AML-193 (cell line): ENCODE measurements at places on chromosomes 4 and X.

DNA sequence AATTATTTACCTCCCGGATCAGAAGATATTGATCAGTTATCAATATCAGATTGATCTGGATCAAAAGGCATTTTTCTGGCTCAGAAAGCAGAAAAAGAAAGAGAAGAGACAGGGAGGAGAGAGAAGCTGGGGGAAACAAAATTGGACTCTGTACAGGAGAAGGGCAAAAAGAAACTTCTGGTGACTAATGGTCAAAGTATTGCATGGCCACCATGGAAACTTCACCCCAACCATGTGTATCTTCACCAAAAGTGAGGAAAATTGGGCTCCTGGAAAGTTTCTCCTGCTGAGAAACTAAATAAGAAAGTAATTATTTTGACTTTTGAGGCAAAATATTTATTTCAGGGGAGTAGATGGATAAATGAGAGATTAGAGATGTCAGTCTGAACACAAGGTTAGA, 33.9 kb downstream of the RNF150 start:
- no peak for DNase-seq

DNA sequence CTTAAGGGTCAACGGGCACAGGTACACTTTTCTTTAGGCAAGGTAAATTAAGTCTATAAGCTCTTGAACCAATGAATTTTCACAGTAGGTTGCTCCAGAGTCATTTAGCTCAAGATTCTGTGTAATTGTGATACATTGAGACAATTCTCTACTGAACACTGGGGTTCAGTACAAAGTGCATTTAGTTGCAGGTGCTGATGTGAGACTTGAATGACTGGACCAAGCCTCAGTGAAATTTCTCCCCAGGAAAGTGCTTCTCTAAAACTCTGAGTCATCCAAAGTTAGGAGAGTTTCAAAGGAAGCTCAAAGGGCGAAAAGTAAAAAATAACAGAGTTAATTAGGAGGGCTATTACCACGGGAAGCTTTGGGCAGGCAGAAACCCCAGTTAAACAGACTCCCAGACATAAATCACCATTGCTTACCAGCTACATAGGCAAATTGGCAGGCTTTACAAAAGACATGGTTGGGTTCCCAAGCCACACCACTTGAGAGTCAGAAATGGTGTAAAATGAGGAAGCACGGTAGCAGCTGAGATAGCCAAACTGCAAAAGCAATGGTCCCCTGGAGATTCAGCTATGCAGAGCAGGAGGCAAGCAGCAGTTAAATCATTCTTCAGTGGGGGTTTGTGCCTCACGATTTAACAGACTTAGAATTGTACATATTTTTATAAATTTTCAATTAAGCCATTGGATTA, 202.6 kb downstream of the PCDH19 start:
- no peak for DNase-seq

GRCh38 chr4:152197211-152197610, 338.7 kb downstream of the FBXW7 start:
- DNase-seq: no peak

GRCh38 chr4:139833151-139833910, 167.7 kb downstream of the MGST2 start:
- no peak for DNase-seq

- DNase-seq: no peak
These were observed 40.9 kb upstream of the XK start for GRCh38 chrX:37644381-37645305.

- DNase-seq: no peak
These were observed 92.9 kb downstream of the ANK2 start for GRCh38 chr4:113142351-113142750.

DNA sequence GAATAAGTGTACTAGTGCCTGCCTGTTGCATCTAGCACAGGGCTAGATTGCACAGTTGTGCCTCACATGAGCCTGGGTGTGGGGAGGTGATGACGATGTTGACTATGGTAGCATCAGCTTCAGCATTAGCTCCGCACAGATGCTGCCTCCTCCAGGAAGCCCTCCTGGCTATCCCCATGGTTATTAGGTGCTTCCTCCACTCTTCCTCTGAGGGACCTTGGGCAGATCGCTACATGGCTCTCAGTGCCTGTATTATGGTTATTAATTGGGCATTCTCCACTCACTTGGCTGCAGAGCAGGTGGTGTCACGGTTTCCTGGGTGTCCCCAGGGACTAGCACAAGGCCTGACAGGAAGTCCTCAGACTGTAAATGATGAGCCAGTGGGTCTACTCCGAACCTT, 325.6 kb downstream of the ARHGAP10 start:
- DNase-seq: no peak

GRCh38 chr4:99381588-99382175, 29.1 kb upstream of the ADH1C start:
- no peak for DNase-seq

DNA sequence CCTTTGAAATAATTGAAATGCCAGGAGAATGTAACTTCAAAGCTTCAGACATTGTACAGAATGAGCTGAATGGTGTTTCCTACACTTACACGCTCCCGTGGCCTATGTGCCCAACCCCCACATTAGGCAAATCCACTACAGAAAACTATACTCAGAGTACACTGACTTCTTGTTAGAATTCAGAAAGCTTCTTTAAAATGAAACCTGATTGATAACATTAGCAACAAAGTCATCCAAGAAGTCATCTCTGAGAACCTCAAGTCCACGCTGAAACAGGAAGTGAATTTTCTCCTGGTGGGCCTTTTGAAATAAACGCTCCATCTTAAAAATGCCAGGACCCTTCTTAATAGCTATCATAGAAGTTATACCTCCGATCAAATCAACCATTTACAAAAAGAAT, 136.3 kb downstream of the TSPAN5 start:
- no peak for DNase-seq

DNA sequence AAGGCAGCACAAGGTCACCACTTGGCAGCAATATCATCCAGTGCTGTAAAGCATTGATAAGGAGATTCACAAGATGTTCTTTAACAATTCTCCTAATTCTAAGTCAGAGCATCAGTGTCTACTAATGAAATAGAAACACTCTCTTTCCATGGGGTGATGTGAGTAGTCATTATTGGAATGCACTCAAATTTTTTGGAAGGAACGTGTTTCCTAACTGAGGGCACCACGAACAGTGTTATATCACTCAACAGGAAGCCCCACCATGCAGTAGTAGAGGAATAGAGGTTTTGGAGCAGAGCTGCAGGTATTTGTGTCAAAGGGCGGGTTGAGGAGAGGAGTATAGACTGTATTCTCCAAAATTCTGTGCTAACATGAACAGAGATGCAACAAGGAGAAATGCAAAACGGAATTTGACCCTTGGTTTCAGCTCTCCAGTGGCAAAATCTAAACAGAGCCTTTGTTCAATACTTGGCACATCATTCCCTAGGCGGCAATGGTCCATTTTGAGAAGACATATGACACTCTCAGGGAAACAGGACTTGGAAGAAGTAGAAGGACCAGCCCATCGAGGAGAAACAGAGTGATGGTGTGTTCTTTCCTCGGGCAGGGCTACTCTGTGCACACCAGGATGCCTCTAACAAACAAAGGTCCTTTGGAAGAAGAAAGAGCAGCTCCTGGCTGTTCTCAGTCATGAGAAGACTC, 98.9 kb downstream of the CPEB2 start:
- DNase-seq: no peak

DNA sequence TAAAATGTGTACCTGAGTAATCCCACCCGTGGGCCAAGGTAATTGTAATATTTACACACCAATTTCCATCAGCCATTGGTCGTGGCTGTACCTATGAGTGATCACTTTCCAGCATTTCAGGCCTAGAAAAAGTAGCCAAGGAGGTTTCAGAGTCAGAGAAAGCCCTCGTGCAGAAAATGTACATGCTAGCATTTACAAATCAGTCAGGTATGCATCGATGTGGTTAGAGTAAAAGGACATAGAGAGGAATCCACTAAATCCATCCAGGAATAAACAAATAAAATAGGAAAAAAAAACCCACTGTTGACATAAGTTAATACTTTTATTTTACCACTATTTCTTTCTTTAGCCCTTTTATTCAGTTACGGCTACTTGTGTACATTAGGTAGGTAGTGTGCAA, 256.8 kb downstream of the TRIML1 start:
- no peak for DNase-seq

DNA sequence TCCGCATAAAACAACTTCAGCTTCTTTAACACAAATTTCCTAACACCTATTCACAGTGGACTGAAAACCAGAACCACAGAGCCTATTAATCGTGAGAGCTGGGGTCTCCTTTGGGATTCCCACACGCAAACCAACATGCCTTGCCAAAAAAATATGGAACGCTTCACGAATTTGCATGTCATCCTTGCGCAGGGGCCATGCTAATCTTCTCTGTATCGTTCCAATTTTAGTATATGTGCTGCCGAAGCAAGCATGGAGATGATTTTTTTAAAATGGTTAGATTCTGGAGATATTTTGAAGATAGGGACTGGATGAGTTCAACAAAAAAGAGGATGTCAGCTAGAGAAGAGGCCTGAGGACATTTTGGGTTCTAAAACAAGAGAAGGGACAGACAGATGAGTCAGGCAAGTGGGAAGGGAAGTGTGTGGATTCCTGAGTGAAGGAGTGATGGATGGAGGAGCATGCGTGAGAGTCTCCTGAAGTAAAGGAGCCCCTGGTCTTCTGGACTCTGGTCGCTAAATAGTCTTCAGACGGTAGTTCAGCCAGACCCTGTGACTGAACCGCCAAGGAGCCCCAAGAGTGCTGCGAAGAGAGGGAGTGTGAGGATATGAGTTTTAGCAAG, 9.5 kb upstream of the GATA1 start:
- DNase-seq: no peak

- DNase-seq: no peak
These were observed 11.8 kb upstream of the CPE start for GRCh38 chr4:165367040-165367439.

- no peak for DNase-seq
These were observed 6.9 kb upstream of the WDR1 start for GRCh38 chr4:10123227-10124101.

- DNase-seq: no peak
These were observed 374.3 kb downstream of the PCDH7 start for GRCh38 chr4:31094474-31094873.

DNA sequence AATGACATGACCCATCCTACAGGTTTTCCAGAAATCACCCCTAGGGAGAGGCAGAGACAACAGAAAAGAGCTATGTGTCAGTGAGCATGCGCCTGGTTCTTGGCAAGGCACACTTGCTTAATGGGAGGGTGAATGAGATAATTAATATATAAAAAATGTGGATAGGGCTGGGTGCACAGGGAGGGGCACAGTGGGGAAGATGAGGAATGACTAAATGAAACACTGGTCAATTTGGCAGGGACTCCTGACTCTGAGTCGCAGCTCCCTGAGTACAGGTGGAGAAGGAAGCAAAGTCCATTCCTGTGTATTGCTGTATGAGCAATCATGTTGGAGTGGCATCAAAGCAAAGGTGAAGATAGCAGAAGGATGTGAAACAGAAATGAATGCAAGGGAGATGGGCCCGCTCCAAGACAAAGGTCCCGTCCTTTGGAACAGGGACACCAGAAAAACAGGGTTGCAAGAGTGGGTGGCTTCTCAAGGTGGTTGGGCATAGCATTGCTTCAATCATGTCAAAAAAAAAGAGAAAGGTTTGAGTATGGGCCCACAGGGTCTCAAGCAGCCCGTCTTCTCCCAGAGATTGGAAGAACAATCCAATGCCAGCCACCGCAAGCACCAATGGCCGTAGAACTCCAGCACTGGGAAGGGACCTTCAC, 278.4 kb upstream of the AGTR2 start:
- no peak for DNase-seq

GRCh38 chrX:136778916-136779315, 1.8 kb downstream of the ARHGEF6 start:
- DNase-seq: no peak

GRCh38 chr4:124854968-124855367, 142.4 kb upstream of the ANKRD50 start:
- no peak for DNase-seq

DNA sequence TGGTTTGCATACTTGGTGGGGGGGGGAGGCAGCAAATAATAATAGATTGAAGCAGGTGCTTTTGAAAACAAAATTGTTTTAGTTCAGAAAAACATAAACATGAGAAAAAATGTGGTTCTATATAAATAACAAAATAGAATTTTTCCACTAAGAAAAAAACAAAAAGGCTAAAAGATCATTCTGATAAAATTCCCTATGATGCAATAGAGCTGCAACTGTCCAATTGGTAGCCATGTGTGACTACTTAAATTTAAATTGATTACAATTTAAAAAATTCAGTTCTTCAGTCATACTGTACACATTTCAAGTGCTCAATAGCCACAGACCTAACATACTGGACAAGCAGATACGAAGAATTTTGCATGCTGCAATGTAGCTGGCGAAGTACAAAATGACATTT, 11.0 kb downstream of the TRMT10A start:
- DNase-seq: no peak

DNA sequence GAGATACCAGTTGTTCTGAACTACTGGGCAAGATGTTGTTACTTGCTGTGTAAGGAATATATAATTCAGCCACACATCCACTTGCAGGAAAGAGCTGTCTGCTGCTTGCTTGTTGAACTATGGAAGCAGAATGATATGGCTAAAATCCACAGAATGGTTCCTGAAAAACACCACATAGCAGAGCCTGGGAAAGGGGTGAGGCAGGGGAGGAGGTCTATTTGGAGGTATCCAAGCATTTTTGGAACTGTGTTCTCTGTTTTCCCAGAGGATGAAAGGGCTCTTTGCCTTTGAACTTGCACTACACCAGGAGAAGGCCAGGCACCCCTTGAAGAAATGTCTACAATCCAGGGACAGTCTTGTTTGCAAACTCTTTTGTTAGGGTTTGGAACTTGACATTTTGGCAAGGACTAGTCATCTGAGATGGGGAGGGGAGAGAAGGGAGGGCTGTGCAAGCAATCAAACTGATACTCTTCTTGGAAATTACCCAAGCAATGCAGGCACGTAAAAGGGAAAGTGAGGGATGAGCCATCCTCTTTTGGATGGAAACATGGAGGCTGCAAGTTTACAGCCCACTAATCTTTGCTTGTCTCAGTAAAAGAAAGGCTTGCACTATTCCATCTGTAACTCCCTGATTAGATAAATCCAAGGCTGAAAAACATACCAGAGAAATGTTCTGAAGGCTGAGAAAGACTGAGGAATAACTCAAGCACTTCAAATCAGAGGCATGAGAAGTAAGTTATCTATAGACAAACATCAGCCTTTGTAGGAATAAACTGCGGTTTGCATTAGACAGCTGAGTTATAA, 141.0 kb downstream of the TSPAN5 start:
- DNase-seq: no peak

DNA sequence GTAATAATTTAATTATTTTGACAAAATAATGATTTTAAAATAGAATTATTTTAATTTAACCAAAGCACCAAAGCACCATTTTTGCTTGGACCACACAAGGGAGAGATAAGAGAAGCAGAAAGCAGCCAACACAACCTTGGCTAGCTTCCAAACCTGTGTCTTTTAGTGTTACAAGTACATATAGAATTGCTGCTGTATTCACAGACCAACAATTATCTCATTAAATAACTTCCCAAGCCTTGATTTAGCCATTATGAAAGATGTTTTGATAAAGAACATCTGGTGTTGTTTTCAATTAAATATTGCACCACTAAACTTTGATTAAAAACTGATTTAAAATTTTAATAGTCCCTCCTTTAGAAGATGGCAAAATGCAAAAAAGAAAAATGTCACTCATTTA, 14.0 kb upstream of the IGFBP7 start:
- no peak for DNase-seq
